Activated T-helper 17 cell treated with anti-CD3 and anti-CD28 coated beads, Interleukin-2, amount 50 U/mL, for 72 hours (primary cell): ENCODE measurements at places on chromosomes 4 and X.

GRCh38 chrX:135651647-135652295 lies 61.7 kb upstream of the CT45A1 start:
- ATAC-seq, result no peak

DNA sequence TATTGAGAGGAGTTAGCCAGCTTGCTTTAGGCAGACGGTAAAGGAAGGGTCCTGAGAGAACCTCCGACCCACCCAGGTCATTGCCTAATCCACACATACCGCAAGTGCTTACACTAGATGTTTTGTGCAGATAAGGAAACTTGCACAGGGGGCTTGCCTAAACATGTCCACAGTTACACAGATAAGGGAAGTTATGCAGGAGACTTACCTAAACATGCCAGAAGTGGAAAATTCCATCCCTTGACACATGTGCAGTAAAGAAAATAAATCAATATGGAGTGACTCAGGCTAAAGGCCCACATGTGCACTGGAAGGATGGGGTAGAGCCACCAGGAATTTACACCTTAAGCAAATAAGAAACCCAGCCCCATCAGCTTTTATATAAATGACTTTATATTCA lies 232.8 kb upstream of the HDX start:
- no peak for ATAC-seq

DNA sequence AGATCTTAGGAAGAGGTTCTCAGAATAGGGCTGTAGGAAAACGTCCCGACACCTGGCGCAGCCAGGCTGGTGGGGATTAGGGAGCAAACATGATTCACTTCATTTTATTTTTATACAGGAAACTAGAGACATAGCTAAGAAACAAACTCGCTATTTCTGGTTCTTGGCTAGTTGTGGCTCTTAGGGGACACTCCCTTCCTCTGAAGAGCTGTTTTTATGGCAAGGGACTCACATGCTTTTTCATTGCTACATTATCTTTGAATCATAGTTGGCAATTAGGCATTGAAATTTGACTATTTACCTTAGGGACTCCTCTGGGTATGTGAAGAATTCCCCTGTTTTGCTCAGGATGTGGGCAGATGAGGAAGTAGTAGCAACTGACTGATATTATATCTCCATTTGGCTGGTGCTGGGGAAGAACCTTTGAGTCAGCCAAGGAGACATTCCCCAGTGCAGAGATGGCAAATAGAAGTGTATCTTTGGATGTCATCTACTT lies 174.5 kb downstream of the SMIM20 start:
- ATAC-seq, result peak; percentile 84

DNA sequence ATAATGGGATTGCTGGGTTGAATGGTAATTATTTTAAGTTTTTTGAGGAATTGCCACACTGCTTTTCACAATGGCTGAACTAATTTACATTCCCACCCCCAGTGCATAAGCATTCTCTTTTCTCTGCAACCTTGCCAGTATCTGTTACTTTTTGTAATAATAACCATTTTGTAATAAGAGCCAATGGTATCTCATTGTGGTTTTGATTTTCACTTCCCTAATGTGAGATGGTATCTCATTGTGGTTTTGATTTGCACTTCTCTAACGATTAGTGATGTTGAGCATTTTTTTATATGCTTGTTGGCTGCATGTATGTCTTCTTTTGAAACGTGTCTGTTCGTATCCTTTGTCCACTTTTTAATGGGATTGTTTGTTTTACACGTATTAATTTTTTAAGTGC lies 213.1 kb upstream of the HDX start:
- no peak for ATAC-seq

GRCh38 chr4:150051111-150051510 lies 27.1 kb upstream of the DCLK2 start:
- ATAC-seq, result no peak

GRCh38 chrX:1909419-1910206 lies 294.8 kb downstream of the ASMT start:
- ATAC-seq, result no peak

GRCh38 chr4:152620915-152621314 lies 58.9 kb downstream of the TMEM154 start:
- ATAC-seq, result no peak

DNA sequence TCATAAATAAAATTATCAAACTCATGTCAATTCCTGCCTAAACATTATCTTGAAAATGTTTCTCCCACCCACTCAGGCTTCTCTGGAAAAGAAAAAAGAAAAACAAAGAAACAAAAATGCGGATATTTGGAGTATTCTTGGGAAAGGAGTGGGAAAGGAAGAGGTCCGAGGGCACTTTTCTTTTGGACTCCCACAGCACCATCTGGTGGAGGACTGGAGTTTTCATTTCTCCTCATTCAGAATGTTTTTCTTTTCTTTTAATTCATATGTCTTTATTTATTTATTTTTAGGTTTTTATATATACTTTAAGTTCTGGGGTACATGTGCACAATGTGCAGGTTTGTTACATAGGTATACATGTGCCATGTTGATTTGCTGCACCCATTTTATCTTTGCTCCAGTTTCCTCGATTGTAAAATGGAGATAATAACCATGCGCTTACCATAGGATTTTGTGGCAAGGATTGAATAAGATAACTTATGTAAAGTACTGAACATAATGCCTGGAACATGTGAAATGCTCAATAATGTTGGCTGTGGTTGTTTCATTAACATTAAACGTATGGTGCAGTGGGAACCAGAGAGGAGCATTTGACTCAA lies 8.0 kb upstream of the KCNE5 start:
- no peak for ATAC-seq

GRCh38 chrX:155632431-155633100 lies 19.8 kb upstream of the TMLHE start:
- ATAC-seq, result peak; percentile 95

GRCh38 chr4:99723612-99724011 lies 66.0 kb upstream of the C4orf54 start:
- ATAC-seq, result peak; percentile 76

- ATAC-seq, result no peak
Observed at GRCh38 chr4:102525504-102525903, 24.3 kb downstream of the NFKB1 start.

- no peak for ATAC-seq
Observed at GRCh38 chr4:74161666-74162450, 3.9 kb downstream of the MTHFD2L start.

DNA sequence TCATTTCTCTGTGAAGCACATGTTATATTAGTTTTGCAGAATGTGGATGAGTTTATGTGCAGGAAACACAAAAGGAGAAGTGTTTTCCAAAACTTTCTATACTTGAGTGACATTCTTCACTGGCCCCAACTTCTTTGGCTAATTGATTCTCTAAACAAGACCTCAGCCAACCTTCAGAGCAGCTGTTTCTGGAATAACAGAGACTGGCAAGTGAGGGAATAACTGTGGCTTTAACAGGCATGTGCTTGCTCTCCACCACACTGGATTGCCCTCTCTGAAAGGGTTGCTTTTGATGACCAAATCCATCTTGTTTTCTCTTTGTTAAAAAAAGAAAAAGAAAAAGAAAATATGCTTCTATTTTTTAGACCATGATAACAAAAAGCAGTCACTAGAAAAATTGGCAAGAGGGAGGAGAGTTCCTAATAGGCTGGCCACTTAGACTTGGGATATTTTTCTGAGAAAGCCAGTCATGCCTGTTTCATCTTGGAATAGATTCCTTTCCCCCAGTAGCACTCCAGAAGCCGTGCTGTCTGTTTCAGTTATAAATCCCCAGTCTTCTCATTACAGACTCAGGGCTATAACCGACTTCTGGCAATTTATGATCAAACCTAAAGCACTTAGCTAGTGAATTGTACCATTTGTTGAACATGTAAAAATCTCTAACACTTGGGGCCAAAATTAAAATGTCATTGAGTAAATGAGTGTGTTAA lies 295.0 kb upstream of the NR3C2 start:
- no peak for ATAC-seq

- ATAC-seq, result no peak
Observed at GRCh38 chr4:161554372-161554990, 609.3 kb downstream of the FSTL5 start.

GRCh38 chr4:149884529-149885181 lies 69.0 kb upstream of the IQCM start:
- no peak for ATAC-seq

DNA sequence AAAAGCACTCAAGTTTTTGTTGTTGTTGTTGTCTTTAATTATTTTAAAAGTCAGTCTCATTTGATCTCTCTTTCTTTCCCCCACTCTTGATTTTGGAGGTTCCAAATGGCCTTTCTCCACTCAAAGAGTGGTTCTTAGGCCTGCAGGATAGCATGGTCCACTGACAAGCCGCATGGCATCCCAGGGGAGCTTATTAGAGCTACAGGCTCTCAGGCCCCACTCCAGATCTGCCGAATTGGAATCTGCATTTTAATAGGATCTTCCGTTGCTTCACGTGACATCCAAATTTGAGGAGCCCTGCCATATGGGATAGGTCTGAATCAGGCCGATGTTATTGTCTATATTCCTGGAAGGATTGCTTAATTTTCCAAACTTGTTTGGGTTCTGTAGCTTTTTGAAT lies 72.1 kb downstream of the CPE start:
- ATAC-seq, result no peak

DNA sequence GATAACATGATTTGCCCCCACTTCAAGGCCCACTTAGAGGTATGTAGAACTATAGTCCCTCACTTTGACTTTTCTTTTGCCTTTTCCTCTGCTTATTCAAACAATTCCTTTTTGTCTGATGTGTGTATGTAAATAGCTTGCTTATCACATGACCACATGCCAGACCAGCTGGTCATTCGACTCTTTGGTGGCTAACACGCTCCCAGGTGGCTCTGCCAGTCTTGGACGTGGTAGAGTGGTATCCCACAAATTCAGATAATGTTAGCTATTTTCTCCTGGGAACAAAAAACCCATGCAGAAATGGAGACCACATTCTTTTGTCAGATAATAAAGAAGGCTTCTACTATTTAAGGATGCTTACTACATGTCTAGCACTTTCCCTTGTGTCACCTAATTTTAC lies 47.9 kb downstream of the ARHGAP24 start:
- no peak for ATAC-seq

GRCh38 chr4:139633661-139634060 lies 32.0 kb upstream of the MGST2 start:
- ATAC-seq, result no peak

- ATAC-seq, result no peak
Observed at GRCh38 chr4:7656244-7656800, 221.6 kb upstream of the PSAPL1 start.

DNA sequence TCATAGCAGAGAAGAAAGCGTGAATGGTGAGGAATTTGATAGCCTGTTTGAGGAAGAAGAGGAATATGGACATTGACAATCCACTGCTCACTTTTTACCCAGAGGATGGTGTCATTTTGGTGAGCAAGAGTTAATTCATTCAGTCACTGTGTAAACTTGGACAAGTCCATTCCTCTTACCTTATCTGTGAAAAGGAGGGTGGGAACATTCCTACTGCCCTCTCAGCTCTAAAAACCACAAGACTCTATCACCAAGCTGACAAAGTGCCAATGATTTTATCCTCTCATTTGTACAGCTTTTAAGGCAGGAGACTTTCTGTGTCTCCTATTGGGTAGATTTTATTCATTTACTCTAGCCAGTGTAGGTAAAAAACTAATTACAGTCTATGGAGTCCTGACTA lies 103.8 kb downstream of the LUZP4 start:
- no peak for ATAC-seq

- ATAC-seq, result peak; percentile 50
Observed at GRCh38 chrX:149145845-149146285, 359.2 kb downstream of the IDS start.

GRCh38 chr4:160825644-160826338 lies 1338.0 kb downstream of the FSTL5 start:
- ATAC-seq, result no peak

DNA sequence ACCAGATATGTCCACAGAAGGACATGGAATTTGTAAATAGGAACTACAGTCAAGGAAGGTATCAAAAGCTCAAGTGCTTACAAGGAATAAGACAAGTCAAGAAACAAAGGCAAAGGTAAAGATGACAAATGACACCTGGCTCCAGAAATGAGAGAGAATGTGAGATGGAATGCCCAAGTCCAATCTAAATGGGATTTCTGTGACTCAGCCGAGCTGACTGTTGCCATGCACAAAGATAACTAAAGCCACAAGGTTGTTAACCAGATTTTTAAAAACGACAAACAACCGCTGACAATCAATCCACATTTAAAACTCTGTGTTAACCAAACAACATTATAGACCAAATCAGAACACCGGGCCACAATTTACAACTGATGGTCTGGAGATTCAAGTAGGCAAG lies 1.1 kb downstream of the NFXL1 start:
- no peak for ATAC-seq

DNA sequence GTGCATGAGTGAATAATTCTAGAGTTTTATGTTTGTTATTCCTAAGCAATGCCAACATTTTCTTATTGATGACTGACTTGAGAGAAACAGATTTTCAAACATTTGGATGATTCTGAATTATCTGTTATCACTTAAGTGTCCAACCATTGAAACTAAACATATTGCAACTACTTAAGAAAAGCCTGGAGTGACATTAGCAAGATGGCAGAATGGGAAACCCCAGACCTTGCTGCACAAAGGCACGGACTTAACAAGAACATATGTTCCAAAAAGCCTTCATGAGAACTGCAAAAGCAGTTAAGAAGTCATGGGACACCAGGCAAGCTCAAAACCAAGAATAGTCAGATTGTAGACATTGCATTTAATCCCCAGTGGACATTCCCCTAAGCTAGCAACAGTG lies 215.1 kb downstream of the DCHS2 start:
- ATAC-seq, result no peak

DNA sequence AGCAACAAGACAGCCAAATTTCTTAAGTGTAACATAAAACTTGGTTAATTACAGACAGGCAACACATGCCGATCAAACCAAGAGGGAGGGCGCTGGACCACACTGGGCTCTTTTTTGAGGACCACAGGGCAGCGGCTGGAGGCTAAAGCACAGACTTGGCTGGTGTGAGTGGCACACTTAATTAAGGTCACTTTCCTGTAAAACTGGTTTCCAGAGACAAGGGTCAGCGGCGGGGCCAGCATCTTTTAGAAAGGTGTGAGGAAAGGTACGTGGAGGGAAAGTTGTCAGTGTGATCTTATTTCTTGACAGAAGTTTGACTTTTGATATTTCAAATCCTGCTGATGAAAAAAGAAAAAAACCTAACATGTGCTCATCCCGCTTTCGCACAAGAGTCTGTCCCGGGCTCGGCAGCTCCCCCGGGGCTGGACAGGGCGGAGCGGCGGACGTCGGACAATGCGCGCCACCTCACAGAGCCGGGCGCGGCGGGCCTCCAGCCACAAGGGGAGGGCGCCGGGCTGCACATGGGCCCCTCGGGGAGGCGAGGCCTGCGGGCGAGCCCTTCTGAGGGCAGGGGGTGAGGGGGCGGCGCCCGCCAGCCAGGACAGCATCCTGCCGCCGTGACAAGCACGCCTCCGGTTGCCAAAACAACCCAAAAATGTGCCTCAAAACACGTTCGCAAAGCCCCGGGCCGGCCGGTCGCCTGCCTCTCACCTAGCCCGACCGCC lies 660 bp upstream of the HSPA4L start:
- peak; percentile 53 for ATAC-seq

DNA sequence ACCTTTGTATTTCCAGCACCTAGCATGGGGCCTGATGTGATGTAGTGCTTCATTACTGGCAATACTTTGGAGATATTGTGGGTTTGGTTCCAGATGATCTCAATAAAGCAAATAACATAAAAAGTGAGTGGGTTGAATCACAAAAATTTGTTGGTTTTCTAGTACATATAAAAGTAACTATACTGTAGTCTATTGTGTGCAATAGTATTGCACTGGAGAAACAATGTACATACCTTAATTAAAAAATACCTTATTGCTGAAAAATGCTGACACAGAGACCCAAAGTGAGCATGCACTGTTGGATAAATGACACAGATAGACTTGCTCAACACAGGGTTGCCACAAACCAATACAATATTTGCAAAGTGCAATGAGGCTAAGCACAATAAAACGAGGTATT lies 17.7 kb upstream of the MGST2 start:
- ATAC-seq, result no peak
